ENCODE measurements at places on chromosomes 12 and 14. TPM values are rescaled to one million over a fixed set of nuclear protein-coding genes. Genes with fewer than 3 reads are reported as not detected.
A peak's percentile ranks its signal among the peaks of the same experiment; 100 is the strongest.

DNA sequence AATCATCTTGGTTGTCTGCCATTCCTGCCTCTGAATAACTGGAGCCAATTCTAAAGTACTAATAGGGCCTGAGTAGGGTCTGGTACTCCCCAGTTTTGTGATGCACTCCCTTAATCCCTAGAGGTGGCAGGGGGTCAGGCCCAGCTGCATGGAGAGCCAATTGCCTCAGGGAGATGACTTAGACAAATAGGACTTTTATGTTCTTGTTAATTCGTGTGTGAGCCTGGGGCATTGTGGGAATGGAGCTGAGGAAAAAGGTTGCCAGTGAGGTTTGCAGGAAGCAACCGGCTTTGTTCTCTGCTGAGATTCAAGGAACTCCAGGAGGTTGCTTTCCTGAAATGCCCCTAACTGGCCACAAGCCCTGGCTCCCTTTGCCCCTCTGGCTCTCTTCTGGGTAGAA, 6.8 kb upstream of the DCD start:
- ATAC-seq: no peak

DNA sequence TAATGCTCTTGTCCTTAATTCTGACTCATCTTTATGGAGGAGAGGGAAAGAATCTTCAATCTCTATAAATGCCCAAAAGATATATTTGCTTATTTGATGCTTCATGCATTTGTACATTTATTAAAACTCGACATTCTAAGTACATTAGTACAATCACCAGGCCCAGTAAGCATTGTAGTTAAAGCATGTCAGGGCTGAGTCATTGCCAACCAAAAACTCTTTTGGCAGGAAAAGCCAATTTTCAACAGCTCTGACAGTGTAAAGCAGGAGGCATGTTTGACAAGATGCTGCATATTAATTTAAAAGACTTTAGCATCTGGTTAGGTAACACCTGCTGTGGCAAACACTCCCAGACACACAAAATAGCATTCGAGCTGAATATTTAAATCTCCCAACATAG, 290.9 kb downstream of the PPFIA2 start:
- ATAC-seq: no peak

DNA sequence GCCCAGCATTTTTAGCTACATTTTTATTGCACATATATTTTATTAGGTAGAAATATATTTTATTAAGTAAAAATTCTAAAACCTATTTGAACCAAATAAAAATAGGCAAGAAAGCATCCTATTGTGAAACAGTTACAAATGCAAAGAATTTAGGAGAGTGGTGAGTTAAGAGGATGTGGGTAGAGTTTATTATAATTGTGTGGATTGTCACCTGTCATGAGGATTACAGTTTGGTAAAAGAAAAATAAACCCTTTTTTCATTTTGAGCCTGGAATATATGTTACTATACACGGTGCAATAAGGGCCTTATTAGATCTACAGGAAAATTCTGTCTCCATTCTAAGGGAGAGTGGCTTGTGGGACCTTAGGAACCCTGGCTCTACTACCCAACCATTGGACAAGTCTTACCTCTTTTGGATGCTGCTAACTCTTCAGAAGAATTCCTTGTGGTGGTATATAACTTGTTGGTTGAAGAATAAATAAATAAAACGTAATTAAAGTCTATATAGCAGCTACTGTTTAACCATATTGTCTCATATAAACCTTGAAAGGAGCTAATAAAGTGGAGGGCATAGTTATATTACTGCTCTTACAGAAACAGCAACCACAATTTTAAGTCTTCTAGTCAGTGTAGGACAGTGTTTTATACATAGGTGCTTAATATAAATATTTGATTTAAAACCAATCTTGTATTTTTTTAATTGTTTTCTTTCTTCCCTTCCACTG, 67.8 kb downstream of the FGD4 start:
- no peak for ATAC-seq

DNA sequence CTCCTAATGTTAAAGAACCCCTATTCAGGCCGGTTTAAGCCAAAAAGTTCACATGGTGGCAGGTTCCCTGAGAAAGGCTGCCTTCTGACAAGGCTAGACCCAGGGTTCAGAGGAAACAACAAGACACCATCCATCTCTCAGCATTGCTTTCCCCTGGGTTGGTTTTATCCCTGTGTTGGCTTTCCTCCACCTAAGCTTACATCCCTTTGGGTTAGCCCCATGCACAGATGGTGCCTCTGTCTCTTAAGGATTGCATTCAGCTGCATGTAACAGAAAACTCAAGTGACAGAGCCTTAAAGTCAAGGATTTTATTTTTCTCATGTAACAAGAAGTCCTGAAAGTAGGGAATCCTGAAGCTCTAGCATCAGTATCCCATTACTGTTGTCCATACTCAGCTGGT, 42.8 kb upstream of the RIN3 start:
- no peak for ATAC-seq

DNA sequence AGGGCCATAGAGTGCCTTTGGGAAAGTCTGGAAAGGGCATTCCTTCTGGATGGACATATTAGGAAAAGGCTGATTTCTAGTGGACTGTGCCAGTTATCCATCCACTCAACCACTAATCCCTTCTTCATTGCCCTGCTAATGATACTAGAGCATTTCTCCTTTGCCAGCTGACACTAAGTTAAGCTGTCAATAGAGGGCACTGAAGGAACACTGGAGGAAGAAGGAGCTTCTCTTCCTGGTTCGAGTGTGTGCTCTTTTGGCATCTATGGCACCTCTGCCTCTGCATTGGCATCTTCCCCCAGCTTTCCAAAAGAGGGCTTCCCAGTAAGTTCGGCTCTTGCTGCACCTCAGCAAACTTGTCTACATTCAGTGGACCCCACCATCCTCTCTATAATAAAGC, 165.4 kb downstream of the DERA start:
- ATAC-seq: no peak

GRCh38 chr14:102749393-102750305, 27.6 kb upstream of the TRAF3 start:
- no peak for ATAC-seq

GRCh38 chr14:23708343-23708742, 72.2 kb downstream of the DHRS2 start:
- ATAC-seq: no peak

DNA sequence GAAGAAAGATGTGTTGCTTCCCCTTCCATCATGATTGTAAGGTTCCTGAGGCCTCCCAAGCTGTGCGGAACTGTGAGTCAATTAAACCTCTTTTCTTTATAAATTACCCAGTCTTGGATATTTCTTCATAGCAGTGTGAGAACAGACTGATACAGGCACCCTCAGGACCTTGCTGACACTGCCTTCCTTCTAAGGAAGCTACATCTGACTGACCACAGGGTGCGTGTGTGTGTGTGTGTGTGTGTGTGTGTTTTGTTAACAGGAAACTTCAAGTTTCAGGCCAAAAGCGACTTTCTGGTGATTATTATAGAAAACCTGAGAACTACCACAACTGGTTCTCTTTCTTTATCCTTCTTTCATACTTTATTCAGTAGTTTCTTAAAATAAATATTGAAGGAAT, 149.0 kb downstream of the CAPZA3 start:
- no peak for ATAC-seq

GRCh38 chr12:67437011-67437410, 167.9 kb downstream of the CAND1 start:
- no peak for ATAC-seq

DNA sequence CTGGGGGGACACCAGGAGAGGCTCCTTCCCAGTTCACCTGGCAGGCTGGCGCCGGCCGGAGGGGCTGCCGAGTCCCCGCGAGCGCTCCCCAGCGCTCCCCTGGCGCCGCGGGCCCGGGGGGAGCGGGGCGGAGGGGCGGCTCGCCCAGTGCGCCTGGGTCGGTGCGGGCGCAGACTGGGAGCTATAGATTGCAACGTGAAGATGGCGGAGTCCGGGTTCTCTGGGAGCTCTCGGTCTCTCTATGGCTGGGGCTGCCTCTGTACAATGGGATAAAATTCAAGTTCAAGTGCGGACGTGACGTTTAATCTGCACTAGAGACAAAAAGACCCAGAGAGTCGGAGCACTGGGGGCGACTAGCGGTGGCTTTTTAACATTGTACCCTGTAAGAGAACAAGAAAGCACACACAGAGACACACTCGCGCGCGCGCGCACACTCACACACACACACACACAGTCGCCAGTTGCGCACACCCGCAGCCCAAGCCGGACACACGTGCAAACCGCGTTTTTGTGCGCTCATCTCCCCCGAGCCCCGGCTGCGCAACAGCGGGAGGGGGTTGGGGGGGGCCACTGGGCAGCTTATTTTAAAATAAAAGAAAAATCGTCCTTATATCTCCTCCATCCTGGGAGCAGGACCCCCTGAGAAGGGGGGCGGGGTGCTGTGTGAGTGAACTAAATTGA, at the start of gene BCL11B:
TSS of gene BCL11B (minus strand) at position 247 of the 681 bp plus-strand sequence. CDS start 979 bp downstream, outside the sequence.
- ATAC-seq: no peak

DNA sequence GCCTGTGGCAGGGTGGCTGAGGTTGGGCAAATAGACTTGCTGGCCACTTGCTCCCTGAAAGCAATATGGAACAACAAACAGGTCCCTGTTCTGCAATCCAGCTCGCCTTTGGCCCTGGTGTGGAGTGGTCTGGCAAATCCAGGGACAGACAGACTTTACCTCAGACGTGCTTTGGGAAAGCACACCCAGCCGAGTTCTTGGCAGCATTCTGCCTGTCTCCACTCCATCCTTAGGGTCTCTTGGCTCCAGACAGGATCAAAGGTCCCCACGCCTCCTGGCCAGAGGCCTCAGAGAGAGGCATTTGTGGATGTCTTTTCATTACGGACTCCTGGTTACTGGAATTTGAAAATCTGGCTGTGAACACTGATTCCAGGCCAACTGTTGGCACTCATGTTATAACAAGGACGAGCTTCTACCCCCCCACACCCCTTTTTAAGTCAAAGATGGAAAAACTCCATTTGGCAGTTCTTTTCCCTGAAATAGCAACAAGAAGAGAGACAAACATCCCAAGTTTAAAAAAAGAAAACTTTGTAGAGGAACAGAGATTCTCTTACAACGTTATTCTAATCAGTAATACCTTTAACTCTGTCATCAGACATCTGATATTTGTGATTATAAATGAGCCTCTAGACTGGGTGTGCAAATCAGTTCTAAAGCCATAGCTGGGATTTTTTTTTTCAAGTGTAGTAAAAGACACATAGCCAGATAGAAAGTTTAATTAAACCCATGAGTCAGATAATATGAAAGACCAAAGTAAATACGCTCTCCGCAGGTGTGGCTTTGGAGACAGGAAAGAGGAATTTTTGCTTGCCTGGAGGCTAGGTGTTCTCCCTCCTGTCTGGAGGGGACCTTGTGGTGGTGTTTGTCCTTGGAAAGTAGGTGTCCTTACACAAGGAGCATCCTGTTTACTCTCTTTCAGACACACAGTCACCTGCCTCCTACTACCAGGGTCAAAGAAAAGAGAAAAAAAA, 60.7 kb downstream of the GALNT8 start:
- peak; percentile 66 for ATAC-seq

DNA sequence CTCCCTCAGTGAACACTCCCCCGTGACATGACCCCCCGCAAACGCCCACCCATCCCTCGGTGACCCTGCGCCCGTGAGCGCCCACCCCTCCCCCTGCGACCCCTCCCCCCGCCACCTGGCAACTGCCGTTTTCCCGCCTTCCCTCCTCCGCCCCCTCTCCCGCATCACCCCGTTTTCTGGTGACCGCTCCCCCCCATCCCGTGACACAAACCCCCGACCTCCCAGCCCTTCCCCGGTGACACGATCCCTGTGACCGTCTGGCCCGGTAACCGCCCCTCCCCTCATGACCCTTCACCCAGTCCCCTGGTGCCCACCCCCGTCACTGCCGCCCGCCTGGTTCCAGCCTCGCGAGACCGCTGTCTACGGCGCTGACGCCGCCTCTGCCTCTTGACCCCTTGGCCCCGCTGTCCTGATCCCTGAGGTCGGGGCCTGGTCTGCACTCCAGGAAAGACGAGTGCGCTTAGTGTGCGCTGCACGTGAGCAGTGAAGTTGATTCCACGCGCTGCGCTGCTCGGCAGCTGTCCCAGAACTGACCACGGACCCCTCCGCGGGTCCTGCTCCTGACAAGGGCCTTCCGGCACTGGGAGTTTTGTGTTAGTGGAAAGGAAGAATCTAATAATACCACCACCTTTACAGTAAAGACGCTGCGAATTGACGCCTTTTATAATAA, 59.4 kb downstream of the DDX51 start:
- peak; percentile 63 for ATAC-seq

DNA sequence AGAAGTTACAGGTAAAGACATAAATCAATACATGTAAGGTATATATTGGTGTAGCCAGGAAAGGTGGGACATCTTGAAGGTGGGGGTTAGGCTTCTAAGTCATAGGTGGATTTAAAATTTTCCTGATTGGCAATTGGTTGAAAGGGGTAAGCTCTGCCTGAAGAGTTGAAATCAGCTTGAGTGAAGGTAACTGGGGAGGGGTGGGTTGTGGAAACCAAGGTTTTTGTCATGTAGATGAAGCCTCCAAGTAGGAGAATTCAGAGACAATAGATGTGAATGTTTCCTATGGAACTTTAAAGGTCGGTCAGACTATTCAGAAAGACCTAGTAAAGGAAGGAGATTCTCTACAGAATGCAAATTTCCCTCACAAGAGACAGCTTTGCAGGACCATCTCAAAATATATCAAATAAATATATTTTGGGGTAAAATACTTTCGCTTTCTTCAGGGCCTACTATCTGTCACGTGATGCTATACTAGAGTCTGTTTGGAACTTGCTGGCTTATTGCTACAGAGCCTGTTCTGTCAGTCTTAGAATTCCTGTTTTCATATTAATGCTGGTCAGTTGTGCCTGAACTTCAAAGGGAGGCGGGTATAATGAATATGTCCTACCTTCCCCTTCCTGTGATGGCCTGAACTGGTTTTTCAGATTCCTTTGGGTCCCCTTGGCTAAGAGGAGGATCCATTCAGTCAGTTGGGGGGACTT, 20.6 kb upstream of the SPATA7 start:
- ATAC-seq: no peak

GRCh38 chr12:58310368-58310767, 369.0 kb downstream of the ATP23 start:
- ATAC-seq: peak; percentile 41

DNA sequence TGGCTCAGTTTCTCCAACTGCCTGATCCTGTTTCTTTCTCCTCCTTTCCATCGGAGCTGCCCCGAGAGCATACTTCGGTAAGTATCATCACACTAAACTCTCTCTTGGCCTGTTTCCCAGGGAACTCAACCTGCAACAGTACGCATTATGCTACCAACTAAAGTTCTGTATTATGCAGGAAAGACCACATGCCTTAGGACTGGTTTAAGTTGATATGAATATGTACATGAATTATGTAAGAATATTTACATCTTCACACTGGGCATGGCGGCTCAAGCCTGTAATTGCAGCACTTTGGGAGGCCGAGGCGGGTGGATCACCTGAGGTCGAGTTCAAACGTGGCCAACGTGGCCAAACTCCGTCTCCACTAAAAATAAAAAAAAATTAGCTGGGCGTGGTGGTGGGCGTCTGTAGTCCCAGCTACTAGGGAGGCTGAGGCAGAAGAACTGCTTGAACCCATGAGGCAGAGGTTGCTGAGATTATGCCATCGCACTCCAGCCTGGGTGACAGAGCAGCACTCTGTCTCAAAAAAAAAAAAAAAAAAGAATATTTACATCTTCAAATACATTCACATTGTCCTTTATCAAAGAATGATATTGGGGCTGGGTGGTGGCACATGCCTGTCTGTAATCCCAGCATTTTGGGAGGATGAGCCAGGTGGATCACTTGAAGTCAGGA, 31.9 kb upstream of the VPS33A start:
- no peak for ATAC-seq

GRCh38 chr12:52050116-52050757, 1.0 kb upstream of the NR4A1 start:
- ATAC-seq: peak; percentile 13

Gene HELB
- total RNA-seq: 2.0 TPM

Gene DACT1
- 7.0 TPM for total RNA-seq

All from gastroesophageal sphincter (tissue), 4 donors.